AG08395 (cell line): ENCODE measurements at places on chromosomes 1 and 21.

GRCh38 chr1:47675047-47675675 is 237.3 kb downstream of the FOXD2 start:
- no peak for DNase-seq

- no peak for DNase-seq
Measured at GRCh38 chr1:30698401-30698981, 24.9 kb downstream of the MATN1 start.

GRCh38 chr21:37145635-37146111 is 72.6 kb downstream of the TTC3 start:
- no peak for DNase-seq

DNA sequence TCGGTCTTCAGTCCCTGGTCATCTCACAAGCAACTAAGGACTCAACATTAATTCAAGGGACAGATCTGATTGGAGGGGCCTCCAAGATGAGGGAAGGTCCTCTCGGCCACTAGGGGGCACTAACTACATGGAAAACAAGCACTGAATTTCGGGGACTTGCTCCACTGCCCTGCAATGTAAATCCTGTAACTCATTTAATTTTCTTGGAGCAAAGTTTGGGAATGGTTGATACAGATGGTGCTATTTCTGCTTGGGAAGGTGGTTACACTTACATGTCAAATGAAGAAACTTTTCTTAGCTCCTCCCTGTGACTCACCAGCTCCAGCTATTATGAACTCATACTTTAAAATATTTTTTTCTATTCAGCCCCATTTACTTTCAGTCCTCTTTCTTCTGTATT is 97.4 kb upstream of the KCNJ15 start:
- DNase-seq: peak; percentile 78

- no peak for DNase-seq
Measured at GRCh38 chr21:44499211-44499560, 40.8 kb downstream of the KRTAP10-1 start.

DNA sequence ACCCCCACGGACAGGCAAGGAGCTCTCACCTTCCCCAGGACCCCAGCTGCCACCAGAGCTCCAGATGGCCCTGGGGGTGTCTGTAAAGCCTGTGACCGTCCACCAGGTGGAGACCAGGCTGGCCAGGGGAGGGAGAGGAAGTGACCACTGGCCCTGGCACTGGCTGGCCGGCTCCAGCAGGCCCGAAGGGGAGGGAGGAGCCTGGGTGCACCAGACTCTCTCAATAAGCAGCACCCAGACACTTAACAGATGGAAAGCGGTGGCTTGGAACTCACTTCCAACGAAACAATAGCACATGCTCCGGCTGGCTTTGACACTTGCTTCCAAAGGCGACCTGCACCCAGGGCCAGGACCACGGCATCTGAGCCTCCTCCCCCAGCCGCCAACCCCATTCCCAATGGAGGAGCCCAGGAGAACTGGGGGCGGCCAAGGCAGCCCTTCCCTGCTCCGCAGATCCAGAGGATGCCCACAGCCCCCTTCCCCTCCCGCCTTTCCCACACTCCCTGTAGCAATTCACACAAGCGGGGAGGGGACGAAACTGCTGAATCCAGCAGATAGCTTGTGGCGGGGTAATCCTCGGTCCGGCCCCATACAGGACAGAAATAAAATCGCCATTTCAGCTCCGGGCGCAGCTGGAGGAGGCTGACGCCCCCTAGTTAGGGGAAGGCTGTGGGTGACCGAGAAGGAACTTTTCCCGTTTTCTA is 742 bp upstream of the PDE9A start:
- DNase-seq: peak; percentile 38

DNA sequence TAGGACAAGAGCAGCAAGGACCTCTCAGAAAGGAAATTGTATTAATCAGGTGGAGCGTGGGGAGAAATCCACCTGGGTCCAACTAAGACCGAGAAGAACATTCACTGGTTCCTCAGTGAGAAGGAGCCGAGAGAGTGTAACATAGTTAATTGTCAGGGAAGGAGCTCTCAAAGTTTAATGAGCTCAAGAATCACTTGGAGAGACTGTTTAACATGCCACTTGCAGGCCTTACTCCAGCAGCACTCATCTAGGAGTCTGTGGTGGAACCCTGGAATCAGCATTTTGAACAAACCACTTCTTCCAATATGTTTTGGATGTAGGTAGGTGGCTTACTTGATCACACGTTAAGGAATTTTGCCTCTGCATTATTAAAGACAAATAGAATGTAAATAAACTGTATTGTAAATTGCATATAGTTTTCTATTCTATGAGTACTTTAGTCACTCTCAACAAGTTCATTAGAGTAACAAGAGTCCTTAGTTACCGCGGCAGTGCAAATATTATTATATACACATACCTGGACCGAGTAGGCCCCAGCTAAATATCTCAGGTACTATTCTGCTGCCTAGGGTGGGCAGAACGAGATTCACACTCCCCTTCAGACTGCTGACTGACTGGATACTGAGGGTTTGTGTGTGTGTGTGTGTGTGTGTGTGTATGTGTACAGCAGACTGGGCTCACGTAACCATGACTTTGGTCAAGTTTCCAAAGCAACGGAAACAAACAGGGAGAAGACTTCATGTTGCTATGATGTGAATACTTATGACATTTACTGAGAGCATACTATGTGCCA is 203.2 kb upstream of the USP24 start:
- no peak for DNase-seq

GRCh38 chr1:207313131-207313530 is 8.3 kb upstream of the CD55 start:
- no peak for DNase-seq

DNA sequence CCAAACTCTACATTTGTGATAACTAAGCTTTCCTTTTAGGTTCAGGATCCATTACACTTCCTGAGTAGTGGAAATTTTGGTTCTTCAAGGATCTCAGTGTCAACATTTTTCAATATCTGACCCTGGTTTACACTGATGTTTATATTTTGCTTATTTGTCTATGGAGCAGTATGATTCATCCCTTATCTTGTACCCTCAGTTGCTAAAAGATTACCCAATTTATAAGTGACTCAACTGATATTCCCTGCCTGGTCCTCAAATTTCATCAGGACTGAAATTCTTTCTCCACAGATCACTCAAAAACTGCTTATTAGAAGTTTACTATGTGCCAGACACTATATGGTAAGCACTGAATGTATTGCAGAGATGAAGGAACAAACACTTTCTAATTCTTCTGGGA is 139.1 kb upstream of the CHRM3 start:
- no peak for DNase-seq

GRCh38 chr21:18588001-18588662 is 184.5 kb upstream of the TMPRSS15 start:
- DNase-seq: no peak

DNA sequence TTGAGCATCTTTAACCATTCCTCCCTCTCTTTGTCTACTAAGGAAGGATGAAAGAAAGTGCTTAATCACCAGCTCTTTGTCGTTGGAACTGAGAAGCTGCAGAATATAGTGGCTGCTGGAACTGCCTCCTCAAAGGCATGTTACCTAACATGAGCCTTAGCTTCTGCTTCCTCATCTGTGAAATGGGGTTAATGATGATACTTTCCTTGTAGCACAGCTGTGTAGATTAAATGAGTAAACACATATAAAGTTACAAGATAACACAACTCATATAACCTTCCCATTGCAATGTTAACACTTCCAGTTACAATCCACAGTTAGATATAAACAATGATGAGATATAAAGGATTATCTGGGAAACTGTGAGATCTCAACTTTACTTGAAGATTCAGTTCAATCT is 48.4 kb upstream of the ZNF326 start:
- no peak for DNase-seq

GRCh38 chr1:47574451-47575165 is 136.8 kb downstream of the FOXD2 start:
- no peak for DNase-seq

DNA sequence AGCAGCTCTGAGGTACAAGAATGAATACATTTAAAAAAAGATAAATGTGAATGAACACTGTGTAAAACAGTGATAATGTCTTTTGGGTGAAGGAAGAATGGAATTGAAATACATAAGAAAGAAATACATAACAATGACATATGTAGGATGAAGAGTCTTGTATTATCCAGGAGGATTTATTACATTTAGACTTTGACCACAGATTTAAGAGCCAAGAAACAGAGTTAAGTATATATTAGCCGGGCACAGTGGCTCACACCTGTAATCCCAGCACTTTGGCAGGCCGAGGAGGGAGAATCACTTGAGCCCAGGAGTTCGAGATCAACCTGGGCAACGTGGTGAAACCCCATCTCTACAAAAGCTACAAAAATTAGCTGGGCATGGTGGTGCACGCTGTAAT is 79.7 kb downstream of the SCCPDH start:
- DNase-seq: no peak

DNA sequence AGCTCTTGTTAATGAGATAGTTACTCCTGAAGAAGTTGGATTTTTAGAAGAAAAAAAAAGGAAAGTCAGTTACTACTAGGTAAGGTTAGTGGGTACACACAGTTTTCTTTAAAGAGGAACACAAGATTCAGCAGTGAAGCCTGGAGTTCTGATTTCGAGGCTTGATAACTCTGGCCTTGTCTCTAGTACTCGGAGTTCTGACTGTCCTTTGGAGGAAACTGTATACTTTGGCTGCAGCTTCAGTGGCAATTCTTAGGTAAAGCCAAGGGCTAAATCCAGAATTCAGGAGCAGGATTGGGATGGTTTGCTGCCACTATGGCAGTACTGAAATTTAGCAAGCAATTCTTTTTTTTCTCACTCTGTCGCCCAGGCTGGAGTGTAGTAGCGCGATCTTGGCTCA is 9.2 kb downstream of the ACADM start:
- no peak for DNase-seq

DNA sequence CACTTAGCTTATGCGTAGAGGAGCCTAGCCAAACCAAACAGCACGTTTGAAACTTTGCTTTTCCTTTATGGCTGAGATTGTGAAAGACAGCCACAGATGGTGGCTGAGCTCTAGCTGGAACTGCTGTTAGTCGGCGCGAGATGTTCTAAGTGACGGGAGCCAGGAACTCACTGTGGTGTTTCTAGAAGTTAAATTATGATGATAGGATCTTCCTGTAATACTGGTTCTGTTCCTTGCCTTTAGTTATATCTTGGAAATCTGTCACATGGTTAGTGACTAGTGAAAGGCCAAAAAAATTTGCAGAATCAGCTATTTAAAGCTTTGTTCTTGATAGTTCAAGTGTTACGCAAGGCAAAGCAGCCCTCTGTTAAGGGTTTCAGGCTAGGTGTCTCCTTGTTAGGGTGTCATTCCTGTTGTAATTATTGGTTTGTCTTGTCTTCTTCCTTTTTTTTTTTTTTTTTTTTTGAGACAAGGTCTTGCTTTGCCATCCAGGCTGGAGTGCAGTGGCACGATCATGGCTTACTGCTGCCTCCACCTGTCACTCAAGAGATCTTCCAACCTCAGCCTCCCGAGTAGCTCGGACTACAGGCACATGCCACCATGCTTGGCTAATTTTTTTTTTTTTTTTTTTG is 22.6 kb downstream of the AK4 start:
- DNase-seq: peak; percentile 47

- DNase-seq: no peak
Measured at GRCh38 chr1:76292418-76293184, 218.1 kb downstream of the ST6GALNAC3 start.

- DNase-seq: no peak
Measured at GRCh38 chr1:156675210-156676113, 1.7 kb downstream of the NES start.

DNA sequence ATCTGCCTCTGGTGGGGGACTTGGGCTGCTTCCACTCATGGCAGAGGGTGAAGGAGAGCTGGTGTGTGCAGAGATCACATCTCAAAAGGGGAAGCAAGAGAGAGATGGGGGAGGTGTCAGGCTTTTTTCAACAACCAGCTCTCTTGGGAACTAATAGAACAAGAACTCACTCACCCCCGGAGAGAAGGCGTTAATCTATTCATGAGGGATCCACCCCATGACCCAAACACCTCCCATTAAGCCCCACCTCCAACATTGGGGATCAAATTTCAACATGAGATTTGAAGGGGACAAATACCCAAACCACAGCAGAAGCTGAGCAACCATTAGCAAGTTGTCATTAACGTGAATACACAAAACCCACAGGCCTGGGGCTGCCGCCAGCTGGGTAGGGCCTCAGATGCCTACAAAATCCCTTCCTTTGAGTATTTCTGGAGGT is 12.0 kb upstream of the VWA5B1 start:
- no peak for DNase-seq

DNA sequence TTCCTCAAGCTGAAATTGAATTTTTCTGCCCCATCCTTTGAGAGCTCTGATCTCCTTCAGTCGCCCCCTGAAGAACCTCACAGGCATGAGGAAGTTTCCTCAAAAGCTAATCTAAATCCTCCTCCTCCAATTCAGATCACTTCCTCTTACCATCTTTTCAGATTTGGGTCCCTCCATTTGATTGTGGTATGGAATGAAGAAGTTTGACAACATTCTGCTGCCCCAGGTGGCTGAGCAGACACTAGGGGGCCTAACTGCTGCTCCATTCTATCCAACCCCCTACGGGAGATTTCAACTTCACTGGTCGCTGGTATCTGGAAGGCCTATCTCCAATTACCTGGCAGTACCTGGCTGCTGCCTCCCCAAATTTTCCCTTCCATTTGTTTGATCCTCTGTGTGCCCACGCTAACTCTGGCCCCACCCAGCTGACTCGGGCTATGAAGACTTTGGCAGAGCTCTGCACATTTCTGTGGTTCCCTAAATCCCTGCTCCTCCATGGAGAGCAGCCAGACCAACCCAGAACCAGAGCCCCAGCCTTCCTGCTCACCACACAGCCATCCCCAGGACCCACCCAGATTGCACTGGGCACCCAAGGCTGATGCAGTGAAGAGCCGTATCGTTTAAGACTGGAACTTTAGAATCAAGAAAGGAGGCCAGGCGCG is 7.8 kb downstream of the IRF6 start:
- peak; percentile 67 for DNase-seq

- no peak for DNase-seq
Measured at GRCh38 chr1:70109241-70109640, 96.1 kb downstream of the LRRC40 start.

- DNase-seq: no peak
Measured at GRCh38 chr1:3678361-3679097, 26.2 kb downstream of the TP73 start.

DNA sequence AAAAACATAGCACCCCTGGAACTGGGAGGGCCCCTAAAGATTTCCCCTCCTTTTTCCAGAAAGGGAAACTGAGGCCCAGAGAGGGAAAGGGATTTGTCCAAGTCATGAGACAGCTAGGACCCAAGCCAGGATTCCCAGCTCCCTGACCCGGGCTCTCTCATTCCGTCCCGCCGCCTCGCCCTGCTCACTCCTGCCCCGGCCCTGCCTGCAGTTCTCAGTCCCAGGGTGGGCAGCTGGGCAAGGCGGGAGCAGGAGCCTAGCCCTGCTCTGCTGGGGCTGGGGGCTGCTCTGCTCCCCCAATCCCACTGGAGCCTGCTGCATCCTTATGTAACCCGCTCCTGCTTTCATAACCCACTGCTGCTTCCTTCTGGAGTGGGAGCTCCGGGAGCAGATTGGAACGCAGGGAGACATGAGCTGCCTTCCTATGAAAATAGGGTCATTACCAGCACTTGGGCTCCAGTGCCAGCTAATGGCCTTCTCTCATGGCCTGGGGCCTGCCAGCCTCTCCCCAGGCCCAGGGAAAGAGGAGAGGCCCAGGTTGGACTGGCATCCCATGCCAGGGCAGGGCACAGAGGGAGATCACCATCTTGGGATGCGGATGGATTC is 84.5 kb downstream of the CAMK2N1 start:
- no peak for DNase-seq

- no peak for DNase-seq
Measured at GRCh38 chr1:97630948-97631347, 289.9 kb downstream of the DPYD start.

- DNase-seq: peak; percentile 84
Measured at GRCh38 chr1:234755449-234755863, 145.5 kb upstream of the IRF2BP2 start.
